Fibroblast of skin of abdomen (primary cell): ENCODE measurements at places on chromosomes 5 and 9.
A peak's percentile ranks its signal among the peaks of the same experiment; 100 is the strongest.

- no peak for DNase-seq
These were observed 81.7 kb downstream of the ZNF354C start for GRCh38 chr5:179141867-179142266.

- peak; percentile 60 for DNase-seq
These were observed 181.8 kb downstream of the GADD45G start for GRCh38 chr9:89786655-89787054.

- DNase-seq: no peak
These were observed 65.1 kb downstream of the NPR3 start for GRCh38 chr5:32776200-32776599.

DNA sequence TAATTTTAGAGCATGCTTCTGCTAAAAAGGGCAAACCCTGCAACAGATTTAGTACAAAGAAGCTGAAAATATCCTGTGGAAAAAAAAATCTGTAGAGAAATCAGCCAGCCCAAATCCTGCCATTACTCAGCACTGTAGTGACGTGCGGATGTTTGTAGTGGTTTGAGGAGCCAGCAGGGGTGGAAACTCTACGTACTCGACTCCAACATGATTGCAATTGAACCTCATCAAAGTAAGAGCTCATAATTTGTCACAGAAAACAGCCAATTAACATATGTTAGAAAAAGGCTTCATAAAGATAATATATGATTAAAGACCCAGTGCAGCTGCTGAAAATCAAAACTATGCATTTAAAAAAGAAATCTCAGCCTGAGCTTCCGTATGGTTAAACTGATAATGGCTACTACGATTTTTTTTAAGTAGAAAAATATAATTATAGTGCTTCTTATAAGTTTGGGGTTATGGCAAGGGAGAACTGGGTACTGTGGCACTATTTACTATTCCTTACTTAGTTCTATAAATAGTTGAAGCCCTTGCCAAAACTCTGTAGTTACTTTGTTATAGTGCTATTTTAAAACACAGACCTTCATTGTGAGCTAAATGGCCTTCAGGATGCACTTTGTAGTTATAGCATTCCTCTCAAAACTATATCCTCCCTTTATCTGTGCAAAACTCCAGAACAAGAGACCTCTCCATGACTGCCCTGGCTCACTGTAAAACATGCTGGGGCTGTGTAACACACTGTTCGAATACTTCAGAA, 49.4 kb downstream of the MEF2C start:
- DNase-seq: peak; percentile 70

DNA sequence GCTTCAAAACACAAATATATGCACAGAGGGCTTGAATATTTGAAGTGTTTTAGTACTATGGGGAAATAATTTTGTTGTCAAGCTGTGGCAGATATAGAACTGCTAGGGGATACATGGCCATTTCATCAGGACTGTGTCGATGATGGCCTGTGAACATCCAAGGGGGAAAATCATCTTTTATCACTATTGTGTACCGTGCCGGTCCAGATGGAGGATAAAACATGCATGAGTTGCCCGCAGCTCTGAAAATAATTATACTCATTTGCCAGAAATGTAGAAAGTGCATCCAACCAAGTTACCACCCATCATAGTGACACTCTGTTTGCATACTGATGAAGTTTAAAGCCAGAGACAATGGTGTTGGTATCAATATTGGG, 405.9 kb downstream of the ZSWIM6 start:
- no peak for DNase-seq

- DNase-seq: no peak
These were observed at the start of gene CRB2 for GRCh38 chr9:123355761-123356431. CRB2 (plus strand) TSS chr9:123356197; CDS start chr9:123356261, 64 bp downstream.

- no peak for DNase-seq
These were observed 98.7 kb downstream of the MED10 start for GRCh38 chr5:6279607-6280006.

DNA sequence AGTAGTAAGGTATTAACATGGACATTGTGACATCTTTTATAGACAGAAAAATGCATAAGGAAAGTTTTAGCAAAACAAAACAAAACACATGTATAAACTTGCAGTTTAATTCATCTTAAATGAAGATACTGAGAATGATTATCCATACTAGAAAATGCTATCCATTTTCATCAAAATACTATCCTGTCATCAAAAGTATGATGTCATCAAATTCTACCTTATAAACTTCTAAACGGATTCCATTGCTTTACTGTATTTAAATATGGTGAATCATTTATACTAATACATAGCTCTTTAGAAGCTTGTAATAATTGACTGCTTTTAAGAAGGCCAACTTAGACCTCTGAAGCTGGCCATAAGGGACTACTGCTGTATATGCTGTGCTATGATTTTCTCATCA, 221.0 kb downstream of the EDIL3 start:
- no peak for DNase-seq

DNA sequence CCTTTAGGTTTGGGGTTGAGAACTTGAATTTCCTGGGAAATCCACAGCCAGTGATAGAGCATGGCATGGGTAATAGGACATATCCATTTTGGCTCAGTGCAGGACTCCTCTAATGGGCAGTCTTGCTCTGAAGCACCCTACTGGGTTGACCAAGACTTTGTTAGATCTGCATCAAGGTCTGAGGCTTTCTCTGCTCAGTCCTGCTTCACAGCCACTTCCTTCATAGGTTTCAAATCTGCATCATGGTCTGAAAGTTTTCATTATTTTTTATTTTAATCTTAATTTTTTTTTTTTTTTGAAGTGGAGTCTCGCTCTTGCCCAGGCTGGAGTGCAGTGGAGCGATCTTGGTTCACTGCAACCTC, 36.5 kb downstream of the KIF2A start:
- DNase-seq: no peak

DNA sequence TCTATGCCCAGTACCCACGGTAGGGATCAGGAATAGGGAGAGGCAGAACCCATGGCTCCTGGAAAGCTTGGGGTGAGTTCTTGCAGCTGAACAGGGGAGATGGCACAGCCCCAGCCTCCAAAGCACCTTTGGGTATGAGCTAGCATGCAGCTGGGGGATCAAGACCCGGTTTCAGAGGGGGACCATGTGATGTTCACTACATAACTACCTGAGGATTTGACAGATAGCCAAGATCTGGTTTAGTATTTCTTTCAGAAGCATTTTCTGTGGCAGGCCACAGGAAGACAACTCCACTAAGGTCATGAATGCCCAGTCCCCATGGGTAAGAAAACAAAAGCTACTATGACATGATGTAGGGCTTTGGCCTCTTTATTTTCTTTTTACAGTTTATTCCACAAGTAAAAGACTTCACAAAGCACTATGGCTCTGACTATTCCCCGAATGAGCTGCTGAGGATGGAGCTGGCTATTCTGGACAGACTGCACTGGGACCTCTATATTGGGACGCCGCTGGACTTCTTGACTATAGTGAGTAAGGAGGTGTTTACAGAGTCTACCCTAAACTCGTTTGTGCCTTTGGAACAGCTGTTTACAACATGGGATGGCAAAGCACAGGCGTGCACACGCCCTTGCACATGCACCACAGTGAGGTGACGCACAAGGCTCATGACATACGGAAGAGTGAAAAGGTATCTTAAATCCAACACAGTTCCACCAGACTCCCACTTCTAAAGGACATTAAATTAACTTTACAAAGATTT, 3.4 kb downstream of the CCNI2 start:
- DNase-seq: no peak

- peak; percentile 5 for DNase-seq
These were observed 378 bp downstream of the DROSHA start for GRCh38 chr5:31531543-31531887.

DNA sequence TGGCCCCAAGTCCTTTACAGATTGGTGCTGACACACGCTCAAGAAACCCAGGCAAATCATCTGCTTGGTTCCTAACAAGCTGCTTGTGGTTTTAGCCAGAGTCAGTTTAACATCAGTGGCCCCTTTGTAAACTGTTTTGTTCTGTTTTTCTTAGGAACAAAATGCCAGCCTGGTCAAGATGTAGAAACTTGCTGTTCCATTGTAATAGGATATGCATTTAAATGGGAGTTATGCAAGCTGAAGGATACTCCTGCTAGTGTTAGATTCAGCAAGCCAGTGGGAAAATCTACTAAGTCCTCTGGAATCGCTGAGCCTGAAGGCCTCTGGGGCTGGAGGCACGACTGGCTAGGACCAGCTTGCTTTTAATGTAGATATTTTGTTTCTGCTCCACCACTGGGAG, 391.1 kb downstream of the TLE4 start:
- no peak for DNase-seq

- peak; percentile 23 for DNase-seq
These were observed 55.2 kb upstream of the SHISAL2B start for GRCh38 chr5:64634997-64635686.

DNA sequence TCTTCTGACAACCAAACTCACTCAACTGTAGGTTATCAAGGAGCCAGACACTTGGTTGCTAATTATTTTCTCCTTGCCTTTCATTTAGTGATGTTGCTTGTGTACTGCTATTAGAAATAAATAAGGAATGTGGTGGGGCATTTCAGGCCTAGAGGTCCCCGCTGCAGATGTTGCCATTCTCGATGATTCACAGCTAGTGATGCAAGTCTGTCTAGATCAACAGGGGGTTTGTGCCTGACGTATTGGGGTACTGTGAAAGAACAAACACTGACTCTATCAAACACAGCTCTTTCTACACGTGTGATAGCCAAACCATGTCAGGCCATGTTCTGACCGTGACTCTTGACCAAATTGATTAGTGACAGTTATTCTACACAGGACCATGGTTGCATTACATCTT, 144.7 kb downstream of the OSTF1 start:
- DNase-seq: no peak

GRCh38 chr5:137231540-137231939, 267.6 kb downstream of the SPOCK1 start:
- peak; percentile 16 for DNase-seq

- DNase-seq: no peak
These were observed 50.4 kb upstream of the ALDH1B1 start for GRCh38 chr9:38342096-38342495.

- DNase-seq: no peak
These were observed 13.9 kb downstream of the IPPK start for GRCh38 chr9:92655896-92656536.

GRCh38 chr5:42887097-42887496, 75.4 kb upstream of the SELENOP start:
- no peak for DNase-seq

- DNase-seq: no peak
These were observed 194.8 kb downstream of the TARS1 start for GRCh38 chr5:33635582-33635981.

- DNase-seq: no peak
These were observed 553 bp downstream of the MAP3K1 start for GRCh38 chr5:56815658-56816545.

GRCh38 chr5:172898843-172899369, 60.3 kb upstream of the RPL26L1 start:
- no peak for DNase-seq

- peak; percentile 56 for DNase-seq
These were observed 19.3 kb upstream of the GZMK start for GRCh38 chr5:55004729-55005128.

DNA sequence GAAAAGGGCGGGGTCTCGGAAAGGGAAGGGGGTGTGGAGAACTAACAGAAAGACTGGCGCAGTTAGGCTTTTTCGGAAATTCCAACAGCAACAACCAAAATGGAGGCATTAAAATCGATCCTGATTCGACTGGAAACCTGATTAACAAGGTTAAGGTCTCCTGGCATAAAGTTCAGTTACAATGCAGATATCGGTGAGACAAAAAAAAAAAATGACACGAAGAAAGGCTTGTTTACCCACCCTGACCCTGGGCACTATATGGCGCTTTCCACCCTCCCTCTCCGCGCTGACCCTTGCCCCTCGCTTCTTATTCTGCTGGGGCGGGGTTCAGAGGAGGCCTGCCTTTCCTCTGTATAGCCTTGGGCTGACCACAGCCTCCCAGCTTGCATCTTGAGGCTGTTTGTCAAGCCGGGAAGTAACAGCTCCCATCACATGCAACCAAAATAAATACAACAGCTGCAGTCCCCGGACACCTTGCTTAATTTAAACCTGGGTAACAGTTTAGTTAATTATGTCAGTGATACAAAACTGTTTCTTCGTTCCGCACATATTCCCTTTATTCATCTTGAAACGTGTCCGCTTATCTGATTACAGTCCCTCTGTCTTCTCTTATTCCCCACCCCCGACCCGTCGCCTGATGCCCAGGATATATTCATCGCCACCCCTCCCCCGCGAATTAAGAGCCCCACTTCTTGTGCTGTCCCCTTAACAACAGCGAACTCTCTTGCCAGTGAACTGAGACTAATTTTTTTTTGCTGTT, 795 bp upstream of the PJA2 start:
- peak; percentile 73 for DNase-seq

DNA sequence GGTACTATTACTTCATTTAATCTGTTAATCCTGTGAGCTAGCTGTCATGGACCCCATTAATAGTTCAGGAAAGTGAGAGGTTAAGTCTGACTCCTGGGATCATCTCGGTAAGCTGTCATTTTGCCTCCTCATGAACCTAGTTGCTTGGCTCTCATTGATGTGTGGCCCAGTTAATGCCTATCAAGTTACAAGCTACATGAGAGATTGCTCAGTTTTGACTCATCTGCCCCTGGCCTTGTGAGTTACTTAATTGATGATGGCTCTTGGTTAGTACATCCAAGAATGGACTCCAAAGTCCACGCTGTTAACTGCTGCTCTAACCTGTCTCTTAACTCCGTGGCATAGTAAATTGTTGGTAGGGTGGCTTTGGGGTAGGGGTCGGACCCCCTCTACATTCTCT, 23.9 kb downstream of the LARP1 start:
- DNase-seq: peak; percentile 81

- DNase-seq: peak; percentile 84
These were observed 603 bp downstream of the TMEM268 start for GRCh38 chr9:114611516-114612271.

DNA sequence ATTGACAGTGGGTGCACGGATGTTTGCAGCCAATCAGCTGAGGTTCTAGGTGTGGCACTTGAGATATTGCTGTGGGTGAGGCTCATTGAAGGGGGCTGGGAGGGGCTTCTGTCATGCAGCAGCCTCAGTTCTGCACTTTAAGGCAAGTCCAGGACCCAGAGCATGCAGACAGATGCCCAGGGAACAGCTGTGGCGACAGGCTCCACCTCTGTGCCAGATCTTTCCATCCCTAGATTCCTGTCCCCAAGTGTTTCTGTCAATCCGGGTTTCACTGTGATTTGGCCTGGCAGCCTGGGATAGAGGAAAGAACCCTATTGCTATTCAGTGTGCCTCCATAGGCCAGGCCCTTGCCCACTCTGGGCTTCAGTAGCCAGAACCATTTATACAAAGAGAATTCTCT, 20.8 kb upstream of the CERCAM start:
- DNase-seq: no peak

DNA sequence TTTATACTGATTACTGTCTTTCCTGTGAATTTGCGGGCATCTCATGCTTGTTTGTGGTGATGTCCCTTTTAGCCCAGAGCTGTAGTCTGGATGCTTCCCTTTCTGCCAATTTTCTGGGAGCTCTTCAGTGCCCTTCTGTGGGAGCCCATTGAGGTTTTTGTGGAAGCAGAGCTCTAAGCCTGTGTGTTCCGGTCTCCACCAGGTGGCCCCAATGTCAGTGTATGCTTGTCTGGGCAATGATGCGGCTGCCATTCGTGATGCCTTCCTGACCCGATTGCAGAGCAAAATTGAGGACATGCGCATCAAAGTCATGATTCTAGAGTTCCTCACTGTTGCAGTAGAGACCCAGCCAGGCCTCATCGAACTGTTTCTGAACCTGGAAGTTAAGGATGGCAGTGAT, 35.1 kb downstream of the SH3GLB2 start:
- no peak for DNase-seq
